ENCODE measurements at places on chromosomes 3 and 15. TPM values are rescaled to one million over a fixed set of nuclear protein-coding genes. Genes with fewer than 3 reads are reported as not detected.

CFAP161 gene
- not detected for total RNA-seq

CAMK2N2 gene
- 5.6 TPM for total RNA-seq

SLITRK3 gene
- 1.4 TPM for total RNA-seq

CD200 gene
- 67.0 TPM for total RNA-seq

TLE3 gene
- total RNA-seq = 89.9 TPM

DNA sequence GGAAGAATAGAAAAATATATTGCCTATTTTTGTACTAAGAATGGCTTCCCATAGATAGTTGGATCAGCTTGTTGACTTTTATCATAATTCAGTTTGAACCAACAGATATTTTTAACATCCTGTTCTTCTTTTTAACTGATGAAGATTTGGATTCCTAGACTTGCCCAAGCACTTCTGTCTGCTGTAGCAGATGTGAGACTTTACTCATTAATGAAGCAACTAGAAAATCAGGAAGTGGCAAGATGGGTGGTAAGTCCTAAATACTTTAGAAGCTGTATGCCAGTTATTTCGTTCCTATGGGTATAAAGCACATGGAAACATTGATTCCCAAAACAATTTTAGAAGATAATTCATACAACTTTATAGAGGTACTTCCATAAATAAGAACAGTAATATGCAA, 8.4 kb downstream of the PIGB start:
- H3K27me3 ChIP-seq = no peaks in the 10 kb centered on the region
- no peak overlapping the region for H3K4me3 ChIP-seq
- H3K4me1 ChIP-seq = peaks cover 10% of the 10 kb centered on the region
- no peaks in the 10 kb centered on the region for H3K36me3 ChIP-seq
- no peak for DNase-seq

DNA sequence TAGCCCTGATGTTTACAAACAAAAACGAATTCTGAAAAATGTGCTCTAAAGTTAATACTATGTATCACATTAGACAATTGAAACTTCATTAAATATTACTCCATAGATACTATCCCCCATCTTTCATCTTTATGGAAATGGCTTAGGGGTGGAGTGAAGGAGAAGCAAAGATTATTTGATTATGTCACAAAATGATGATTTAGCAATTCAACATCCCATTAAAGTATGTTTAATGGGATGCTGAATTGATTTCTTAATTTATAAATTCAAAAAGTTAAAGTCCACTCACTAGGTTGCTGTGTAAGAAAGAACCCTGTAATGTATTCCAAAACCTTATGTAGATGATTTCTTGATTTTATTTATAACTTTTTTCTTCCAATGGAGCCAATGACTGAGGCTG, 201.1 kb downstream of the WDR72 start:
- H3K27ac ChIP-seq = no peak overlapping the region
- H3K4me1 ChIP-seq = peaks cover 61% of the 10 kb centered on the region
- H3K36me3 ChIP-seq = no peaks in the 10 kb centered on the region
- H3K27me3 ChIP-seq = no peaks in the 10 kb centered on the region
- no peak overlapping the region for H3K4me3 ChIP-seq
- DNase-seq = no peak

DNA sequence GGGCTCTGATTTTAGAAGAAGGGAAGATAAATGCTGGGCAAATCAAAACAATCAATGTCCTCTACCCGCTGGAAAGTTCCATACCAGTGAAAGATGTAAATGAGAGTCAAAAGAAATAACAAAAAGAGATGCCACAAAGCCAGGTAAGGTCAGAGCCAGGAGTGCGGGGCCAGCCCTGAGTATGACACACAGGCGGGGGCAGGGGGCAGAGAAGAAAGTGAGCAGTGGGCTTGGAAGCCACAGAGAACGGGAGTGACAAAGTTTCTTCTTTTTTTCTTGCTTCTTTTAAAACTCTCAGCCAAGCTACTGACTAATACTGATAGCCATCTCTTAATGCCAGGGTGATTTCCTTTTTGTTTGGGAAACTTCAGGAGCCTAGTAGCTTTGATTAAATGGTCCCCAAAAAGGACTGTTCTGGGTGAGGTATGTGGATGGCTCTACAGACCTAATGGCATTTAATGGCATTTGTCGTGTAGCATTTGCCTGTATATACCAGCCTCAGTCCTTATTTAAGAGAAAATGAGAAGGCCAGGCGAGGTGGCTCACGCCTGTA, 23.1 kb upstream of the TSEN2 start:
- no peak for DNase-seq
- no peak overlapping the region for H3K27ac ChIP-seq
- no peaks in the 10 kb centered on the region for H3K4me1 ChIP-seq
- no peaks in the 10 kb centered on the region for H3K27me3 ChIP-seq

DNA sequence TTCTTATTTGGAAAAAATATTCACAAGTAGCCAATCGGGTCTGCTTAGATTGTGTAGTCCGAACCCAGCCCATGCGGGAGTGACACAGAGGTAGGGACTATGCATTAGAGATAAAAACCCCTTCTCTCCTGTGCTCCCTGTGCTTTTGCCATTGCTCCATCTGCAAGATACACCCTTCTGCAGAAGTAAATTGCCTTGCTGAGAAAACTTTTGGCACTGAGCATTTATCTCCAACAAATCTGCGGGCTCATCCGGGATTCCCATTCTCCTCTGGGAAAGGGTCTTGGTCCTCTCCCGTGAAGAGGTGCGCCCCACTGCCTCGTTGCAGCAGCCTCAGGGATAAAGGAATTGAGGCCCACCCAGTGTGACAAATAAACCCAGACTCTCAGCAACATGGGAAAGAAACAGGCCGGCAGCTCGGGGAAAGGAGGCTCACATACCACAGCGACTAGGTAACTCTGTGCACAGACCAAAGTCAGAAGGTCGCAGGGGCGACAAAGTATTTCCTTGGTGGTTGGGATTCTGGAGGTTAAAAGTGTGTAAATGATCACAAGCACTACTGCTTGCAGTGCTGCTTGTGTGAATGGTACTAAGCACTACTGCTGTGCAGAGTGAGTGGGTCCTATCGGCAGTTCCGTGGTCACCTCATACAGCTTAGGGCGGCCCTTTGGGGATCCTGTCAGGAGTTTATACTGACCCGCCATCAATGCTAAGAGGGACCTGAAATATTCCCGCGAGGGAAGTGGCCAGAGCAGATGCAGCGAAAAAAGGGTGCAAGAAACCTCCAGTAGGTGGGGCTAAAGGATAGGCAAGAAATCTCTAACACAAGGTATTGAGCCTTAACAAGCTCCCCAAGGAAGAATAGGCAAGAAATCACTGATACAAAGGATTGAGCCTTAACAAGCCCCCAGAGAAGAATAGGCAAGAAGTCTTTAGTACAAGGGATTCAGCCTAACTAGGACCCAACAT, 54.3 kb downstream of the GSK3B start:
- H3K4me3 ChIP-seq = no peak overlapping the region
- peaks cover 65% of the 10 kb centered on the region for H3K36me3 ChIP-seq
- H3K27me3 ChIP-seq = no peaks in the 10 kb centered on the region
- H3K4me1 ChIP-seq = peaks cover 30% of the 10 kb centered on the region

GRCh38 chr3:127970966-127971592, 56.0 kb downstream of the KBTBD12 start:
- H3K27ac ChIP-seq = no peak overlapping the region
- no peak overlapping the region for H3K4me3 ChIP-seq
- no peaks in the 10 kb centered on the region for H3K36me3 ChIP-seq
- DNase-seq = no peak

GRCh38 chr3:149575961-149576564, 81.8 kb downstream of the WWTR1 start:
- H3K36me3 ChIP-seq = peaks cover 2% of the 10 kb centered on the region
- H3K4me1 ChIP-seq = peaks cover 47% of the 10 kb centered on the region
- no peaks in the 10 kb centered on the region for H3K27me3 ChIP-seq

GRCh38 chr3:112327371-112327951, 5.5 kb upstream of the CD200 start:
- H3K27me3 ChIP-seq = no peaks in the 10 kb centered on the region
- H3K4me3 ChIP-seq = no peak overlapping the region

- no peak overlapping the region for H3K4me3 ChIP-seq
- no peak for DNase-seq
- peaks cover 25% of the 10 kb centered on the region for H3K4me1 ChIP-seq
- H3K27ac ChIP-seq = no peak overlapping the region
- peaks cover 27% of the 10 kb centered on the region for H3K36me3 ChIP-seq
Observed at GRCh38 chr15:98826658-98827057, 178.3 kb downstream of the IGF1R start.

DNA sequence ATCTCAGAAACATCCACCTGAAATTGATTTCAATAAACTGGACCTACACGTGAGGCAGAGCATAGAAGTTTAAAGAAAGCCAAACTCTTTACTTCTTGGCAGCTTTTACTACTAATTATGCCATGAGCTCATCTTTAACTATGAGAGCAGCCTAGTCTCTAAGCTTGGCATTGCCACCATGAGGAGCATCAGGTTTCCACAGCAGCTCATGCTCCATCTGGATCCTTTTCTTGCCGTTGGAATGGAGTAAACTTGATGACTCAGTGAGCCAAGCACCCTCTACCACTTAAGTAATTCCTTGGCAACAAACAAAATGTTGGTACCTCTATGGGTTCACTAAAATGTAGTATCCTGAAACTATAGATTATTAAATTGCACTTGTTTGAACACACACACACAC, 583.2 kb downstream of the EPHA3 start:
- no peak overlapping the region for H3K4me3 ChIP-seq
- H3K27me3 ChIP-seq = no peaks in the 10 kb centered on the region
- no peak overlapping the region for H3K27ac ChIP-seq
- H3K36me3 ChIP-seq = no peaks in the 10 kb centered on the region
- DNase-seq = no peak
- no peaks in the 10 kb centered on the region for H3K4me1 ChIP-seq

DNA sequence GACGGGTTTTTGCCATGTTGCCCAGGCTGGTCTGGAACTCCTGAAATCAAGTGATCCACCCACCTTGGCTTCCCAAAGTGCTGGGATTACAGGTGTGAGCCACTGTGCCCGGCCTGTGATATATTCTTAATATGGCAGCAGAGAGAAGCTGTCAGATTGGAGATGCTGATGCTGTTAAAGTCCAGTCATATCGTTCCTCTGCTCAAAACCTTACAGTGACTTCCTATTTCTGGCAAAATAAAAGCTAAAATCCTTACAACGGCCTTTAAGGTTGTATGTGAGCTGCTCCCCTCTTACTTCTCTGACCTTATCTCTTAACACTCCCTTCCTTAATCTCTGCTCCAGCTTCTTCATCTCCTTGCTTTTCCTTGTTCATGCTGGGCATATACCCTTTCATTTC, 26.6 kb upstream of the MGA start:
- no peak for DNase-seq
- peaks cover 15% of the 10 kb centered on the region for H3K4me1 ChIP-seq
- H3K36me3 ChIP-seq = no peaks in the 10 kb centered on the region
- H3K27me3 ChIP-seq = no peaks in the 10 kb centered on the region
- H3K27ac ChIP-seq = no peak overlapping the region
- no peak overlapping the region for H3K4me3 ChIP-seq

- no peak overlapping the region for H3K27ac ChIP-seq
- no peak overlapping the region for H3K4me3 ChIP-seq
- no peaks in the 10 kb centered on the region for H3K4me1 ChIP-seq
- no peaks in the 10 kb centered on the region for H3K27me3 ChIP-seq
Observed at GRCh38 chr3:46400846-46401245, 6.0 kb downstream of the CCR5AS start.

- peaks cover 4% of the 10 kb centered on the region for H3K4me1 ChIP-seq
- H3K4me3 ChIP-seq = no peak overlapping the region
- no peaks in the 10 kb centered on the region for H3K27me3 ChIP-seq
- peaks cover 2% of the 10 kb centered on the region for H3K36me3 ChIP-seq
Observed at GRCh38 chr3:187852842-187853730, 107.8 kb upstream of the BCL6 start.

DNA sequence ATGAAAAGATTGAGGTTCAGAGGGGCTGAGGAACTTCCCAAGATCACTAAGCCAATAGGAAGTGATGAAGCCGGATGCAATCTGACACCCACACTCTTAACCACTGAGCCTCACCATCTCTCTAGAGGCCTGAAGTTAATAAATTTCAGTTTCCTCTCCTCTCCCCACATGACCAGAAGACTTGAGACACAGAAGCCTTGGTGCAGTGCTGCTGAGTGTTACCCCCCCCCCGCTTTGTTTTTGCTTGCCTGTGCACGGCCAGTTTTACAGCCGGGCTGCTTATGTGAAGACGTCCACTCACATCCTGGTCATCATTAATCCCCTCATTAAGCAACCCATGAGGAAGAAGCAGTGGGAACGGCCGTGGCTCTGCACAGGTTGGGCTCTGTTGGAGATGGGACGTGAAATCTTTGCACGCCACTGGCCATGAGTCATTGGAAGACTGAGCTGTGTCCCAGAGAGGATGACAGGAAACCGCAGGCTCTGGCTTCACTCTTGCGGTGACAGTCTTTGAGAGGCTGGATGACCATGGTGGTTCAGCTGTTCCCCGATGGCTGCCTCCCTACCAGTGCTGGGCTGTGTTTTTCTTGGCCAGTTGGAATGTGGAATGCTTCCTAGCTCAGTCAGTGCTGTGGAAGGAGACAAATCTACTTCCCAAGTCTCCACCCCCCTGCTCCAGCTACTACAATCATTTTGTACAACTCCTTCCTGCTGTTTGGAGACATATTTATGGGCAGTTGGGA, 232.6 kb upstream of the LRTM1 start:
- H3K4me3 ChIP-seq = no peak overlapping the region
- H3K27ac ChIP-seq = no peak overlapping the region
- DNase-seq = no peak
- no peaks in the 10 kb centered on the region for H3K27me3 ChIP-seq
- H3K4me1 ChIP-seq = peaks cover 8% of the 10 kb centered on the region

DNA sequence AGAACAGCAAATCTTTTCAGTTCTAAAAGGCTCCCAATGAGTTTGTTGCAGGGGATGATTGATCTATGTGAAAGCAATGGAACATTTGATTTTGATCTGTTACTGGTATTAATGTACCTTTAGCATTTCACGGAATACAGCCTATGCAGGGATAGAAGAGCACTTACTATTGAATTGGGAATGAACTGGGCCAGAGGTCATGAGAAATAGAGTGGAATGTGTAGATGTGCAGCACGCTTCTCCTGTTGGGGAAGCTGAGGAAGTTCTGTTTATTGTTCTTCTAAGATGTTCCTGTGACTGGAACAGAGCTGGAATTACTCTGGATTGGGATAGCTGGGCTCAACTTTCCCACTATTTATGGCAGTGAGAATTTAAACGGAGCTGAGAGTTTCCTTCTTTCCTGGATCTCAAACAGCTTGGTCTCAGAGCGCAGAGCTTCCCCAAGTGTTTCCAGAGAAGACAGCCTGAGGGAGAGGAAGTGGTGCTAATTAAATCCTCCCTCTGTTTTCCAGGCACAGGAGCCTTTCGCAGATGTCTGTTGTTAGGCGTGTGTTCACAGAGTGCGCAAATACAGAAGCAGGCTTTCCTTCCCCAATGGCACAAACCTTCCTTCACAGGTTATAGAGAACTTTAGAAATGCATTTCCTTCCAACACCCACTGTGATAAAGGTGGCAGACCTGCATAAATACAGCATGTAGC, 32.5 kb downstream of the TPRG1 start:
- H3K36me3 ChIP-seq = no peaks in the 10 kb centered on the region
- no peak overlapping the region for H3K4me3 ChIP-seq
- no peak overlapping the region for H3K27ac ChIP-seq
- H3K4me1 ChIP-seq = peaks cover 9% of the 10 kb centered on the region
- no peak for DNase-seq

All from neural crest cell (in vitro differentiated cells).